ENCODE measurements at places on chromosomes 16 and 17. TPM values are rescaled to one million over a fixed set of nuclear protein-coding genes. Genes with fewer than 3 reads are reported as not detected.

Gene C17orf113
- 1.2 TPM for polyA plus RNA-seq

GRCh38 chr17:38867968-38868816 lies 1.7 kb upstream of the LASP1 start:
- peak; percentile 57 for DNase-seq

- no peak for DNase-seq
Measured at GRCh38 chr17:28189667-28190066, 129.3 kb upstream of the TMEM97 start.

Gene HS3ST2
- polyA plus RNA-seq: not detected

Gene ARSG
- polyA plus RNA-seq: 2.8 TPM

Gene STX1B
- 0.84 TPM for polyA plus RNA-seq

DNA sequence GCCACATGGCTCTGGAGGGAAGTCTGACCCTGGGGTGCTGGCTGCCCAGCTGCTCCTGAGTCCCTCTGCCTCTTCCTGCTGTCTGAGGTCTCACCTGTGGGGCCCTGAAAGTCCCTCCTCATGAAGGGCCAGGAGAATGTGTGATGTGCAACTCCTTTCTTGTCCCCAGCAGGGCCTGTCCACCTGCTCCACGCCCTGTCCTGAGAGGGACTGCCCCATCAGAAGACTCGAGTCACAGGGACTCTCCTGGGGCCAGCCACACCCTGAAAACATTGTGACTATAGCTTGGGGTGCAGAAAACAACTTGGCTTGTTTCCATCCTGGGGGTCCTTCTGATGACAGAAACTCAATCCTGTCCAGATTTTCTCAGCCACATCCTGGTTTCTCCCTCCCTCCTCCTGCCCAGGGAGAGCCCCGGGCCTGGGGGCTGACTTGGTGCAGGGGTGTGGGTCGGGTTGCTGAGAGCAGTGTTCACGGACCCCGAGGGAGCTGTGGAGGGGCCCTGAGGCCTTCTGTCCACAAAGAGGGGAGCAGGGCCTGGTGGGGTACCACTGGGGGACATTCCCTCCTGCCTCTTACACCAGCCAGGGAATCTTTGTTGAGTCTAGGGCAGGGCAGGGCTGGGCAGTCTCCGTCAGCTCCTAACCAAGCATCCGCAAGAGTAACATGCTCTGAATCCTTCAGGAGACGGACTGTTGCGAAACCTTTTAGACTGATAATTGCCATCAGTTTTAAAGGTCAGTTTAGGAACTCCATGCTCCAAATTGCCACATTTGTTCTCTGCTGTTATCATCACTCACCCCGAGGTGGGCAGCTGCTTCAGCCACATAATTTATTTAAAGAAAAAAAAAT lies 45.9 kb downstream of the NT5M start:
- no peak for DNase-seq

Gene CRAMP1
- polyA plus RNA-seq: 12.0 TPM

Gene TMEM204
- polyA plus RNA-seq: 15.8 TPM

DNA sequence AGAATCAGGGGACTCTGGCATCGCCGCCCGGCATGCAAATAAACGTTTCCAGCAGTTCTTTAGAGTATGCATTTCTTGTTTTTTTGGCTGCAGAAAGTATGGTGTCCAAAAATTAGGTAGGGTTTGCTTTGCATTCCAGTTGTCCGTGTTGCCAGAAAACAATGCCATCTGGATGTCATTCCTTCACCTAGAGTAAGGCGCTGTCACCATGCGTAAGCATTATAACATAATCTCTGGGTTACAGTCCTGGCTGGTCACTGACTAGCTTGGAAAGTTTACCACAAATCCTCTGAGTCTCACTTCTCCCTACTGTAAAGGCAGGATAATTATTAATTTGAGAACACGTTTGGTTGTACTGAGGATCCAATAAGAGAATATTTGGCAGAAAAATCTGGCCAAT lies 457.7 kb downstream of the XYLT1 start:
- DNase-seq: no peak

DNA sequence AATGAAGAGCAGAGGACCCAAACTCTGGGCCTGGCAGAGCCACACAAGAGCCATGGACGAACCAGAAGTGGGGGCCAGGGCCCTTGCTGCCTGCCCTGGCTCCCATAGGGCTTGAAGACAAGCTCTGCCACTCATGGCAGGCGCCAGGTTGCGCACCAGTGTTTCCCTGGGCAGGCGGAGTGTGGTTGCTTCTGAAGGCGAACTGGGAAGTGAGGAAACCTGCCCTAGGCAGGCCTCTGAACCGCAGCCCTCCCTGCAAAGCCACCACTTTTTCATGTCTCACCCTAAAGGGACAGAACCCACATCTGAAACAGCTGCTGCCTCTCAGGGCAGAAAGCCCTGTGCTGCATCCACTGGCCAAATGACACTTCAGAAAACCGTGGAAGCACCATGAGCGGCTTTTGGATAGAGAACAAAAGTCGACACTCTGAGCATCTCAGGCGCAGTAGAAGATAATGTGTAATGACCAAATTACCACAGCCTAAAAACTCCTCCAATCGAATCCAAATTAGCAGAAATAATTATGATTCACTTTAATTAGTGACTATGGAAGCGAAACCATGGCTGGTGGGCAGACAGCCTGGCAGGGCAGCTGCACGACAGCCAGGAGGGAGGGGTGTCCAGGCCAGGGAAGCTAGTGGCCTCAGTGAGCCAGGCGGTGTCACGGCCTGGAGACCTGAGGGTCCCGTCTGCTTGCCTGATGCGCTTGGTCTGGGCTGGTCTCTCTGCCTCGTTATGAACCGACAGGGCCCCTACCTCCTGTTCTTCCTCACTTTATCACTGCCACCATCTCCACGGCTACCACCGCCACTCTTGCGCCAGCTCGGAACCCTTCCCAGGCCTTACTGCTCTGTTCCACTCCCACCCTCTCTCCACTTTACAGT lies 59.1 kb downstream of the PRMT7 start:
- no peak for DNase-seq

Gene SMIM5
- polyA plus RNA-seq: 8.1 TPM

Gene PYY
- polyA plus RNA-seq: 0.47 TPM

- no peak for DNase-seq
Measured at GRCh38 chr17:82957469-82957795, 117.6 kb upstream of the ZNF750 start.

Gene SLC9A5
- 1.8 TPM for polyA plus RNA-seq

DNA sequence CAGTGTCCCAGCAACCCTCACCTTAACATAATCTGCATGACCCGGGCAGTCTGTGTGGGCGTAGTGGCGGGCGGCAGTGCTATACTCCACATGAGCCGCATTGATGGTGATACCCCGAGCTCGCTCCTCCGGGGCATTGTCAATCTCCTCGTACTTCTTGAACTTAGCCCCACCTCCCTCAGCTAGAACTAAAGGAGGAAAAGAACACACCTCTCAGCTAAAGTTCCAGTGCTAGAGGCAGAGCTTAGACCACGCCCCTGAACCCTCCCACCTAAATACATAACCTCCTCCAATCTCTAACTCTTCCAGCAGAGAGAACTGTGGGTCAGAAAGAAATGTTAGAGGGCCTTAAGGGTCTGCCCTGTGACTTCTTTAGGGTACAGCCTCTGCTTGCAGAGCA lies 855 bp downstream of the TUFM start:
- DNase-seq: no peak

DNA sequence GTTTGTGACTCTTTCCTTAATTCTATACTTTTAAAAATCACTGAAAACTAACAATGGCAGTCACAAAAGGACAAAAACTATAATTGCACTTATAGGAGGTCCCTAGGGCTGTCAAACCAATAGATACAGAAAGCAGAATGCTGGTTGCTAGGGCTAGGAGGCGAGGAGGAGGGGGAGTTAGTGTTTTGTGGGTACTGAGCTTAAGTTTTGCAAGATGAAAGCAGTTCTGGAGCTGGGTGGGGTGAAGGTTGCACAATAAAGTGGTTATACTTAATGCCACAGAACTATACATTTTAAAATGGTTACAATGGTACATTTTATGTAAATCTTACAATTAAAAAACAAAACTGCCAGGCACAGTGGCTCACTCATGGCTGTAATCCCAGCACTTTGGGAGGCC lies 27.3 kb downstream of the NUBP1 start:
- no peak for DNase-seq

DNA sequence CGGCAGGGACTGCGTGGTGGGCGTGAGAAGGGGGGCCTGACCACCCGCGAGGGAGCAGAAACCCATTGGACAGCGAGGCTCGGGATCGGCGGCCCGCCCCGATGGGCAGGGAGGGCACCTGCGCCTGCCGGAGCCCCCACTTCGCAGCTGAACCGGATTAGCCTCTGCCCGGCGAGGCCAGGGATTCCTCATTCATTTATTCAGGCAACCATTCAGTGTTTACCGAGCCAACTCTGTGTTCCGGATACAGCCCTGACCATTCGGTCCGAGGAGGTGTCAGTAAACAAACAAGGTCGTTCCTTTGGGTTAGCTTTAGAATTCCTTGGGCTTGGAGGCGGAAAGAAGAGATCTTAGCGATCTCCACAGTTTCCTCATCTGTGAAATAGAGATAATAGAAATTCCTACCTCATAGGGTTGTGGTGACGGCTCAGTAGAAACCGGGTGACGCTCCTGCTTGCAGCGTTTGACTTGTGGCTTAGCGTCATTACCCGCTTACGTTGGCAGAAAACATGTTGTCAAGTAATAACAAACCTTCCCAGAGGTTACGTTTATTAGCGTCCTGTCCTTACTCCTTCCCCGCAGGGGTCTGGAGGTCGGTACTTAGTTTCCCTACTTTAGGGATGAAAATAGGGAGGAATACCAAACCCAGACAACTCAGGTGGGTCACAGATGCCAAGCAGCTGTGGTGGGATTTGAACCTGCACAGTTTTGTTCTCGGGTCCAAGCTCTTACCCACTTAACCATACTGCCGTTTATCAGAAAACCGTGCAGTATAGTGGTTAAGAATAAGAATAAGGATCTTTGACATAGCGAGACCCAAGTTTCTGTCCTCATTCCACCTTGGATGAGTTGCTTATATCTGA lies 893 bp downstream of the POLR3E start:
- peak; percentile 81 for DNase-seq

- DNase-seq: no peak
Measured at GRCh38 chr17:3447625-3448024, 14.0 kb upstream of the OR1E2 start.

DNA sequence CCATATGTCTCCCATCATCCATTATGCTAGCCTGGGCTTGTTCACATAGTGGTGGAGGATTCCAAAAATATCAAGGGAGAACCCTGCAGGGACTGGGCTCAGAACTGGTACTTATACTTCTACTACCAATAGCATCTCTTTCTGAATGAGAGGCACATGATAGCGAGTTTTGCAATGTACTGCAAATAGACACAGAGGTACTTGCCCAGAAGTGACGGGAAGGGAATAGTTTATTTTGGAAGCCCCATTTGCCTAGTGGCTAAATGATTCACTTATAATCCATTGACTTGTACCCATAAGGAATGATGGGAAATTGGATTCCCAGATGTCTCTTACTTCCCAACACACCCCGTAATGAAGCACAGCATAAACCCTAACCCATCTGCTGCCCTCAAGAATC lies 124.8 kb upstream of the ERCC4 start:
- no peak for DNase-seq

- DNase-seq: no peak
Measured at GRCh38 chr17:1726626-1727257, 2.2 kb downstream of the WDR81 start.

DNA sequence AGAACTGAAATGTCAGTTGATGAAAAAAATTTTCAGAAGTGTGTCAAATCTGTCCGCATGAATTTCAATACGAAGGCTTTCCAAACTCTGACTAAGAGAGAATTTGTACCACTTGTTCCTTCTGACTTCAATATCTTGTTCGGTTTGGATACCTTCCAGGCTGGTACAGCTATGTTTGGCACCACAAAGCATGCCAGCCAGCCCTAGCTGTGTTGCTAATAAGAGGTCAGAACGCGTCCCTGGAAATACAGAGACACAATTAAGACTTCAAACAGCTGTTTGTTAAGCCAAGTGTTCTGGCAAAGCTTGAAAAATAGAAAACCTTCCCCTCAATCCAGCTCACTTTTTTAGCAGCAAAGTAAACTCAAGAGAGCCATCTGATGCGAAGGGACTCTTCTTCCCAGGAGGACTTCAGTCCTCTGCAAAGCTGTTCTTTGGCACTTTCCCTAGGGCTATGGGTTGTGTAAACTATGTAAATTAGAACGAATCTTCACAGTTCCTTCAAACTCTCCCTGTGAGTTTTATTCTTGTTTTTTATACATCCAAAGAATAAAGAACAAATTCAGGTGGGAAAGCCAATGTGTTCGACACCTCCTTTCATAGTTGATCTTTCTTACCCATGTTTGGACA lies 35.1 kb downstream of the GRB2 start:
- DNase-seq: no peak

DNA sequence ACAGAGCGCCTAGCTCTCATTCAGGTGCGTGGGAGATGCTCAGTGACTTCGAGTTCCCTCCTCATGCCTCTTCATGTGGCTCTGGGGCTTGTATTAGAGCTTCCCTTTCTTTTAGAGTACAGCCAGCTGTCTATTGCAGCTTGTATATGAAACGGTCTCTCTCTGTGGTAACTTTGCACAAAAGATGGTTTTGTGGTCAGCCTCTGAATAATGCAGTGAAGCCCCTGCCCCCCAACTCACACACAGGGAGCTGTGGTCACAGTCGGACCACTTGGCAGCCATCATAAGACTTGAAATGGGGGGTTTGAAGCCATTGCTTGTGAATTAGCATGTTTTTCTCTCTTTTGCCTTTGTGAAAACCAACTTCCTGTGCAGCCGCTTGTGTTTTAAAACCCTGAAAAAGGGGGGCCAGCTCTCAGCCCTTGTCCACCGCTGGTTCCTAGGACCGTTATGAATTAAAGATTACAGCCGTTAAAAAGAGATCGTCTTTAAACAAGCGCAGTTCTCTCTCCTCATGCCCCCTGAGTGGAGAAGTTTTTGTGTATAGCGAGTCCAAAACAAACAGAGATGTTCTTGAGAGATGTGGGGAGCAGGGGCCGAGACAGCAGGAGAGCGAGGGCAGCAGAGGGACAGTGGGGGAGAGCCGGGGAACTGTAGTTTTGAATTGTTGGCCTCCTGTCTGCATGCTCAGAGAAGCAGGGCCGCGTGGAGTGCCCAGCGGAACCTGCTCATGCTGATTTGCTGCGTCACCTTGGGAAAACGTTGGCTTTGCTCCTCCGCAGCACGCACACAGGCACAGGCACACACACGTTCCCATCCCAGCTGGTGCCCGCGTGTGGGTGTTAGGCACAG lies 199.0 kb downstream of the MSI2 start:
- no peak for DNase-seq

Gene DNAI2
- not detected for polyA plus RNA-seq

Gene RCVRN
- polyA plus RNA-seq: not detected
